Stimulated activated CD8-positive, alpha-beta memory T cell treated with anti-CD3 and anti-CD28 coated beads, Interleukin-2, amount 100 ng/mL, for 1 hour (primary cell): ENCODE measurements at places on chromosomes 2 and 18.

DNA sequence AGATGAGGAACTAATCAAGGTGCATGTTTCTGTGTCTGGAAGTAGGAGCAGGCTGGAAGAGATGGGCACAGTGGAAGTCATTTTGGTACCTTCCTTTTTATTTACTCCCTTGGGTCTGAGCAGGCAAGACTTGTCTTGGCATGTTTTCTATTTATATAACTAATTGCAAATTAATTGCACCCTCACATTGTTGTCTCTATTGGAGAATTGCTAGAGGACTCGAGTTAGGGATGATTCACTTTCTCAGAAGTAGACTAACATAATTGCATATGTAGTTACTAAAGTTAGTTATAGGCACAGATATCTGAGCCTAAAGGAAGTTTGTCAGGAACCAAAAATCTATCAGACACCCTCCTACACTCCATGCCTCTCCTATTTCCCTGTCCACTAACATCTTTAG, 92.8 kb upstream of the NRP2 start:
- no peak for DNase-seq

GRCh38 chr18:55349685-55350084, 238.3 kb downstream of the TCF4 start:
- no peak for DNase-seq

DNA sequence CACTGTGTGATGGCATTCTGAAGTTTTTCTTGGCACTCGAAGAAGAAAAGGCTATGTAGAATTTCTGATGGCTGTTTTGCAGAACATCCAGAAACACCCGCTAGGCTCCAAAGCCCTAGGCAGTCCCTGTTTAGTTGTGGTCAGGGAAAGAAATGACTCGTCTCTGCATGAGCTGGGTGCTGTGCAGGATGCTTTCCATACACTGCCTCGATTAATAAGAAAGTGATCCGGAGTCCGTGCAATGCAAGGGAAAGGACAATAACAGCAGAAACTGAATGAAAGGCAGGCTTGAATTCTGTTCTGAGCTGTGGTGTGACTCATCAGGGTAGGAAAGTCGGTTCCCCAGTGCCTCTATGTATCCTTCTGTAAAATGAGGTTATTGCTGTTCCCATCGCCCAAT, 18.7 kb downstream of the MAPRE3 start:
- DNase-seq, result no peak

- DNase-seq, result no peak
Measured at GRCh38 chr18:25425024-25425423, 73.1 kb upstream of the ZNF521 start.

- no peak for DNase-seq
Measured at GRCh38 chr2:48856144-48856543, 100.6 kb upstream of the LHCGR start.

- no peak for DNase-seq
Measured at GRCh38 chr2:47892338-47892730, 14.0 kb downstream of the FBXO11 start.

GRCh38 chr2:121187982-121188411, 97.0 kb downstream of the TFCP2L1 start:
- DNase-seq, result no peak

- DNase-seq, result no peak
Measured at GRCh38 chr2:42829671-42830440, 37.5 kb upstream of the HAAO start.

- DNase-seq, result no peak
Measured at GRCh38 chr2:43980902-43981301, 14.9 kb downstream of the LRPPRC start.

DNA sequence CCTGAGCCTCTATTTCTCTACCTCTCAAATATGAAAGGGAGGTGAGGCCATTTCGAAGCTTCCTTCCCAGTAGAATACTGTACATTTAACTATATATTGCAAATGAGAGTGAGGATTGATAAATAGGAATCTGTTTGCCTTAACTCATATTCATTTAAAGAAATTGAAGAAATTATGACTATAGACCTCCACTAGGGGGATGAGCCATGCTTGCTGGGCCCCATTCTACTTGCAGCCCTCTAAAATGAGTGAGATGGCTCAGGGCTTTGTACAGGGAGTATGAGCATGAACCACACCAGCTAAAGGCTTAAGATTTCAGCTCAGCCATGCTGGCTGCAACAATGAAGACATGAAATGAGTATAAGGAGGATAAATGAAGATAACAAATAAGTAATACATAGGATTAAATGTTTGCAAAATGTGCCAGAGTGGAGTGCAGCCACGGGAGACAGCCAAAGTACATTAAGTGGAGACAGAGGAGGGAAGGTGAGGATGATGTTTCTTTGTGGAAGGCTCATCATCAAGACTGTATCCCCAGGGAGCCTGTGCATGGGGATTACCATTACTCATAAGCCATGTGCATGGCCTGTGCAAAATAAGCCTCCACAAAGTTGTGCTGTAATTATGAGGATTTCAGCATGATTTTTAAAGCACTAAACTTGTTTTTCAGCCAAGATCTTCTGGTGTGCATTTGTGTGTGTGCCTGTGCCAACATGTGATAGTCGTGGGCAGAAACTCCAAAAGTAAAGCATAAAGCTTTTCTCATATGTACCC, 300.8 kb downstream of the CNTNAP5 start:
- no peak for DNase-seq

- DNase-seq, result no peak
Measured at GRCh38 chr2:99261242-99261641, 5.8 kb upstream of the LYG2 start.

DNA sequence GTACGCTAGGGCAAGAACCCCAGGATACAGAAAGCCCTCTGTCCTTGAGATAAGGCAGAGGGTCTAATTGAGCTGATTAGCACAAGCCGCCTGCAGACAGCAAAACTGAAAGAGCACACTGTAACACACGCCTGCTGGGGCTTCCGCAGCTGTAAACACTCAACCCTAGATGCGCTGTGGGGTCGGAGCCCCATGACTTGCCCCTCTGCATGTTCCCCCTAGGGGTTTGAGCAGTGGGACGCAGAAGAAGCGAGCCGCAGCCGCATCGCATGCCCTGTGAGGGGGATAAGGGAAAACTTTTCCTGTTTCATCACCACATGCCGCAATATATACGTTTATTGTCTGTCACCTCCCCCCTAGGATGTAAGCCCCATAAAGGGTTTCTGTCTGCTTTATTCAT, 384.6 kb downstream of the PLCL1 start:
- no peak for DNase-seq

DNA sequence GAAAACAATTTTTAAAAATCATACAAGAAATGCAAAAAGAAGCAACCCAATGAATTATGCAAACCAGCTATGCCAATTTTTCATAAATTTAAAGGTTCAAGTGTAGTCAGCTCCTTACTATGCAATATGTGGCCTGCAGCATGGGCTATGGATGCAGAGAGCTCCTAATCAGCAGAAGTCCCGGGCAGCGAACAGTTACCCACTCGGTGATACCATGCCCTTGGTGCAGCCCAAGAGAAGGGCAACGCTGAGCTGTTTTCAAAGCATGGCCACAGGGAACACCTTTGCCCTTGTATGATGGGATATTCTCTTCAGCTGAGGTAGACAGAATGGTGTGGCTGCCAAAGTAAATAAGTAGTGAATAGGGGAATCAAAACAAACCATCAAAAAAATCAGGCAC, 17.3 kb upstream of the ARL5A start:
- DNase-seq, result no peak

DNA sequence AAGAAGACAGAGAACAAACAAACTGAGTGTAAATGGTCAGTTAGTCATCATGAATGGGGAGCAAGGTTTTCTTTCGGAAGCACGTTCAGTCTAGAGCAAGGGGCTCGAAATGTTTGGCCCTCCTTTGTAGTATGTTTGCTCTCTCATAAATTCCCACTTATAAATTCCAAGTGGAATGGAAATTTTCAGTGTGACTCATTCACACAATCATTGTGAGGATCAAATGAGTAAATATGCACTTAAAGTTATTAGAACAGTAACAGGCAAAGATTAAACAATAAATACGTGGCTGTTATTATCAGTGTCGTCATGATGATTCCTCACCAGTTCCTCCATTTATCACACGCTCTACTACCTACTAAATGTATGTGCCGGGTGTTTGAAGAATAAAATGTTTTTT, 10.5 kb downstream of the CNGA3 start:
- DNase-seq, result no peak

DNA sequence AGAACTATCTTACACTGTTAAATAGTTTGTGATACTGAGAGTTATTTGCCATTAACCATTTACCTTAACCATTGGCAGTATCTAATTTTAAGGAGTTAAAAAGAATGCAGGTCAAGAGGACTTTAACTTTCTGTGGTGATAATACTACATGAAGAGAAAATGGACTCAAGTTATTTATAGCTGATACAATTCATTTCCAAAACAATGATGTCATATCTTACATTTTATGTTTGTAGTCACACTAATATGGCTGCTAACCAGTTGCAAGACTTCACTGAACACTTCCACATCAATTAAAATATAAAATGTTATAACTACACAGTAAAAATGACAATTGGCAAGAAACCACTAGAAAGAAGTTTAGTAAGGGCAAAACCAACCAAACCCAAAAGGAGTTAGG, 77.7 kb downstream of the CDH2 start:
- DNase-seq, result no peak

DNA sequence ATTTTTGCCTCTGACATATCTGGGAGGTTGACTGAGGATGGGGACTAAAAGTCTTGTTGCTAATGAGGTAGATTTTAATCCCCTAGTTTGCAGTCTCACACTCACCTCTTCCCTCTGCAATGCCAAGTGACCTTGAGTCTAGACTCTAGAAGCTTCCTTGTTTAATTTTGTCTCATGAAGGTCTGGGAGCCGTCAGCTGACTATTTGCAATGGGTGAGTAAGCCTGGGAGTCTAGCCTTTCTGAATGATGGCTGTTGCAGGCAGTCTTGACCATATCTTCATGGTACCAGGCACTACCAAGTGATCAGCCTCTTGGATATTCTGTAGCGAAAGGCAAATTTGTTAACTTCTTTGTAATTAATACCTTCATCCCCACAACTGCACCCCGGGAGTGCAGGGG, 61.2 kb downstream of the ARHGAP15 start:
- DNase-seq, result no peak

DNA sequence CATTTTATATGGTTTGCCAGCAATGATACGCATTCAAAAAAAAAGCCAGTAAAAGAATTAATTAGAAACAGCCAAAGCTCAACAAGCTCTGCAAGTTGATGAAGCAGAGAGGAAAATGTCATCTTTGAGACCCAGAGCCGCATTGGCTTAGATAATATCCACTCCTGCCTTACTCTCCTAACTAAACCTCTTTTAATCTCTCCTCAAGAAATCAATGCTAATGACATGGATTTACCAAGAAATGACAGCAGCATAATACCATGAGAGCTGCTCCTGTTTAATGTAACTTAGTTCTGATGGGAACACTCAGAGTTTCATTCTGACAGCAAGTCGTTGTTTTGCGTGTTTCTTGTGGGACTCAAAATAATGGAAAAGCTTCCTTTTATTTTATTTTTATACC, 1099.4 kb upstream of the PIK3C3 start:
- no peak for DNase-seq

GRCh38 chr2:108370080-108370479, 7.7 kb upstream of the SULT1C4 start:
- DNase-seq, result no peak

DNA sequence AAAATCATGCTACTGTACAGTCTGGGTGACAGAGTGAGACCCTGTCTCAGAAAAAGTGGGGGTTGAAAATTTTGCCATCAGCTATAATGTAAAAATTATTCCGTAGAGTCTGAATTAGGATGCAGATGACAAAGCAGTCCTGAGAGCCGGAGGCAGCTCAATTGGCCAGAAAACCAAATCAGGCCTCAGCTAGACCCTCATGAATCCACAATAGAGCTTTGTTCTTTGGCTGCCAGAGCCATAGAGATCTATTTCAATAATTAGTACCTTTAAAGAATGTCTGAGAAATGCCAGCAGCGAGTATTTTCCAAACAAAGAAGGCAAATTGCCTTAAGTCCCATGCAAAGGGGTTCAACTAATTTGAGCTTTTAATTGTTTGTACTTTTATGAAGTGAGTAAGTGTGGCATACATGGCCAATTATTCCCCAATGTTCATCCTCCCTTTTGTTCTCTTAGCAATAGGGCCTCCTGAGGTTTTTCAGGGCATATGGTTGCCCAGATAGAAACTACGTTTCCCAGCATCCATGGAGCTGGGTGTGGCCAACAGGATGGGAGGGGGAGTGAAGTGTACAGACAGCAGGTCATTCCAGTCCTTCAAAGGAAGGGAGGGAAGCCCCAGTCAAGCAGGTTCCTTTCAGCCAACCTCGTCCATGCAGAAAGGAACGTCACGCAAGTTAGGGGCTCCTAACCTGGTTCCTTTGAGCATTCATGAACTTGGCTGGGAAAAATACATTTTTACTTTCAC, 211.3 kb upstream of the APCDD1 start:
- DNase-seq, result no peak

GRCh38 chr18:38619129-38619528, 1053.5 kb upstream of the CELF4 start:
- no peak for DNase-seq

GRCh38 chr2:65813631-65814173, 381.3 kb upstream of the SPRED2 start:
- DNase-seq, result no peak

DNA sequence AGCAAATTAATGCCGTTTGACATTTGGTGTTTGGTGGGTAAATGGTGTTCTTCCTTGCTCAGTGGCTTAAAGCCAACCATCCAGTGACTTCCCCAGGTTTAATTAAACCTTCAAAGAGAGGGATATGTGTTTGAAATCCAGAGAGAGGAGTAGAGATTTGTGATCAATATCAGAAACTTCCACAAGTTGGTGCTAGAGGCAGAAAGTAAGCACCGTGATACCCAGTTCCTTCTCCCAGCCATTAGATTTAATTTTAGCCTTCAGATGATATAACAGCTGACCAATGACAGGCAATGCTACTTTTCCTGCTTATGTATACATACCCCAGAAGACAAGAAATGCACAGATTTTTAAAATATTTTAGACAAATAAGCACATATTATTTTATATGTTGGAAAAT, 398.5 kb downstream of the CDH2 start:
- DNase-seq, result no peak

DNA sequence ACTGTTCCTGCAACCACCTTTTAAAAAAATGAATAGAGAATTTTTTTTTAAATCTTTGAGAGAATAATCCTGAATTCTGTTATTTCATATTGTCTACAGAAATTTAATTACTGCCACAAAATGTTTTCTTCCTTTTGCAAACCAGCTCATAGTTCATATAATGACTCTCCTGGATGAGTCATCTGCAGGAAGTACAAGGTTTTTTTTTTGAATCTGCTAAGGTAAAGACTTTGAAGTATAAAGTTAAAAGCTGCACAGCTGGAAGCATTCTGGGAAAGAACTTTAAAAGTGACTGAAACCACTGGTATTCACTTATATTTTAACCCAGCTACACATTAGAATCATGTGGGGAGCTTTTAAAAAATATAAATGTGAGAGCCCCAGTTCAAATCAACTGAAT, 25.4 kb downstream of the SESTD1 start:
- no peak for DNase-seq

- no peak for DNase-seq
Measured at GRCh38 chr18:61748004-61748403, 144.8 kb downstream of the RNF152 start.
